ENCODE measurements at places on chromosomes 7 and 10.

DNA sequence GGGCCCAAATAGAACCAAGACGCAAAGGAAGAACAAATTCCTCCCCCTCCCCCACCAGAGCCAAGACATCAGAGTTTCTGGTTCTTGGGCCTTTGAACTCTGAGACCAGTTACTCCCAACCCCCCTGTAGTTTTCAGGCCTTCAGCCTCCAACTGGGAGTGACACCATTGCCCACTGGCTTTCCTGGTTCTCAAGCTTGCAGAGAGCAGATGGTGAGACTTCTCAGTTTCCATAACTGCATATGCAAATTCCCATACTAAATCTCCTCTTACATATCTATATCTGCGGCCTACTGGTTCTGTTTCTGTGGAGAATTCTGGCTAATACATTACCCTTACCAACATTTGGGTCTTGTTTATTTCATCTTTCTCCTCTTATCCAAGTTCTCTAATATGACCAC, 762.9 kb downstream of the GRM8 start:
- no peak for DNase-seq

DNA sequence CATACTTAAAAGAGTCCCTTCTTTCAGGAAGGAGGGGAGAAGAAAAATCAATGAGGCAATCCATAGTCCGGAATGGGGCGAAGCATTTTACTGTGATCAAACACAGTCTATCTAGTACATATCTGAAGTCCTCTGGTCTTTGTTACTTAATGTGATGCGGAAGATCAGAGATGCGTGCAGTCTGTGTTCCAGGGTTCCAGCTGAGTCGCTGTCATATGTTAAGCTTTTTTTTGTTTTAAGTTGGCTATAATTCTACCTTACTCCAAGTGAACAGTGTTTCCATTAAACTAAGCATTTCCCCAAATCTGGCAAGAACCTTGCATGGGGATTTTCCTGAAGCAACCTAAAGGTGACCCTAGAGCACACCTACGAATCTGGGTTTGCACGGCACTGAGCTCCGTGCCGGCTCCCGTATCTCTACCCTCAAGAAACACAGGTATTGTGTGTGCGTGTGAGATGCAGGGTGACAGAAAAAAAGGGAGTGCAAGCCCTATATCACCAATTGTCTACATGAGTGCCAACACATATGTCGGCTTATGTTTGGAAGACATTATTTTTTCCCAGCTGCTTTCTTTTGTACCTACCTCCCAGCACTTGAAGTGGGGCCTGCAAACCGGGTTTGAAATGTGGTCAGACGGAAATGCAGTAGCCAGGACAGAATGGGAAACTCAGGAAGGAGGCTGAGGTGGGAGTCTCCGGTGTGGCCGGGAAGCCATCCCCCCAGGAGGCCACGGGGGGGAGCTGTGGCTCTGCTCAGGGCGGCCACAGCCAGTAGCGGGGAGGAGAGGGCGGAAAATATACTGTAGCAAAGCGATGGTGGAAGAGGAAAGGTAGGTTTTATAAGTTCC, 435.8 kb upstream of the MGMT start:
- peak; percentile 13 for DNase-seq

DNA sequence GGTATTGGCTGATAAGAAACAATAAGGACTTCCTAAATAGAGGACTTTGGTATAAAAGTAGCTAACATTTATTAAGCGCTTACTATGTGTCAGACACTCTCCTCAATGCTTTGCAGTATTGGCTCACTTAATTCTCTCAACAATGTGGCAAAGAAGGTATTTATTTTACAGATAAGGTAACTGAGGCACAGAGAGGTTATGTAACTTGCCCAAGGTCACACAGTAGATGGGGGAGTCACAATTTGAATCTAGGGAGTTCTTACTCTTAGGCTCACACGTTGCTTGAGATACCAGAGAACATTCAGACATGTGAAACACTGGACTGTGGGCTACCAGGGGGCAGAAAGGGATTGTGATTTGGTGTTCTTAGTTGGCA, 60.8 kb upstream of the GPR158 start:
- DNase-seq = no peak

DNA sequence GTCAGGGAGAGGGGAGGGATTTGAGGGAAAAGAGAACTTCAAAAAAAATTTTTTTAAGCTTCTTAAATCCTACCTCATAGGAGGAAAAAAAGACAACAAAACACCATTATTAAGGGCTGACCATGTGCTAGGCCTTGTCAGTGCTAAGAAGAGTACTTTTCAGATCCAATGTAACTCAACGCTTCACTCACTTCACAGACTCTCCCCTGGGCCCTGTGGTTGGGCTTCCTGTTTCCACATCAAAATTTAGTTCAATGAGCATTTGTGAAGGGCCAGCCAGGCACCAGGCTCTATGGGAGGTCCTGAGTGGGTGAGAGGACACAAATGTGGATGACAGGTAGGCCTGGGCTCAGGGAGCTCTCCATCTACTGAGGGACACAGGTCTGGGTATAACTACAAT, 249.8 kb downstream of the PTEN start:
- DNase-seq = no peak
